ENCODE measurements at places on chromosomes 7 and 10.

GRCh38 chr7:2202901-2203765 lies 29.6 kb downstream of the MAD1L1 start:
- no peak for DNase-seq

GRCh38 chr7:97007583-97007861 lies 2.2 kb downstream of the DLX6 start:
- no peak for DNase-seq

DNA sequence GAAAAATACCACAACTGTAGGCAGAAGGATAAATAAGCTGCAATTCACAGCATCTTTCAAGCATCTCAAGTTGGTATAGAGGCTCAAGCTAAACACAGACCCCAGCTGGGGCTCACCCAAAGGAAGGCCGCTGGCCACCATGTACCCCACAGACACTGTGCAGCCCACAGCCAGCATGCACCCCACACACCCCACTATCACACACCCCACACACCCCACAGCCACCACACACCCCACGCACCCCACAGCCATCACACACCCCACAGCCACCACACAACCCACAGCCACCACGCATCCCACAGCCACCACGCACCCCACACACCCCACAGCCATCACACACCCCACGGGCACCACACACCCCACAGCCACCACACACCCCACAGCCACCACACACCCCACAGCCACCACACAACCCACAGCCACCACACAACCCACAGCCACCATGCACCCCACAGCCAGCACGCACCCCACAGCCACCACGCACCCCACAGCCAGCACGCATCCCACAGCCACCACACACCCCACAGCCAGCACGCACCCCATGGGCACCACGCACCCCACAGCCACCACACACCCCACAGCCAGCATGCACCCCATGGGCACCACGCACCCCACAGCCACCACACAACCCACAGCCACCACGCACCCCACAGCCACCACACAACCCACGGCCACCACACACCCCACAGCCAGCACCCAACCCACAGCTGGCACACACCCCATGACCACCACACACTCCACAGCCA lies 214.7 kb downstream of the DNAJB6 start:
- DNase-seq: no peak

DNA sequence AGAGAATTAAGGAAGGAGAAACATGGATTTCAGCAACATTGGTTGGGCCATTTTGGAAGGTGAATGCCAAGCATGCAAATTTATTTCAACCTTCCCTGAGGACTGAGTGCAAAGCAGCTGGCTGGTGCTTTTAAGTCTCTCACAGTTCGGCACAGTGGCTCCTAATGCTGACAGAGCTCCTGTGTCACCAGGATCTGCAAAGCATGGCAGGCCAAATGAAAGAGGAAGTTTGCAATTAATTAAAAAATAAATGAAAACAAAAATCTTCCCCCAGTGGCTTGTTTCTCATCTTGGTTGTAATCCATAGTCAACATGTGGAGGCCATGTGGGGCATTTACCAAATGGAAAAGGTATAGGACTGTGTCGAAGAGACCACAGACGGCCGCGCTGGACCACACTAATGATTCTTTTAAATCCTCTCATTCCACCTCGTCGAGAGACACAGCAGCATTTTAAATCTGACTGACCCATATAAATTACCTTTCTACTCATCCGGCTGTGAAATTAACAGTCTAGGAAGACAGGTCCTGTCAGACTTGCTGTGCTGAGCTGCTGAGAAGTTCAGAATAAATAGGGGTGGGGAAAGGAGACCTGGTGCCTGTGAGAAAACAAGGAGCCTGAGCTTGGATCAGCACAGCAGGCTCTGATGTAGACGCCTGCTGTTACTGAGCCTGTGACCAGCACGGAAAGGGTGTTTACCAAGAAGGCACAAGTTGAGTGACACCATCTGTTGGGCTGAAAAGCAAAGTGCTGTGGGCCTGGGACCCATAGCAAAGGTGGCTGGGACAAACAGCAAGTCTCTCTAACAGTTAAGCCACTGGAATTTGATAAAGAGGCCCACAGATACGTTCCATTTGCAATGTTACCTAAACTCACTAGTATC lies 136.0 kb upstream of the COL1A2 start:
- DNase-seq: no peak

DNA sequence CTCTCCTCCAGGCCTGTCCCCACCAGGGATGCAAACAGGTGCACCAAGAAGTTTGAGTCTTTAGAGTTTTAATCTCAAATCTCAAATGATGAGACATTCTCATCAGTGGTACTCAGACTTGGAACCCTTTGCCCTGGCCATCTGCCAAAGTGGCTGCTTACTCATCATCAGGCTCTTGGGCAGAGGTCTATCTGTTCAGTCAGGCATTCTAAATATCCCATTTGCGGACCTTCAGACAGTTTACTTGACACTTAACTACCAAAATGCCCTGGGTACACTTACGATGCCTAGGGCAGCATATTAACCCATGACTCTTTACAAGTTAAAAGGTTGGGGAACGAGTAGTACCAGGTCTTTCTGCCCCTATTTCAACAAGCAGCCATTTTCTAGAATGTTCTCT lies 61.2 kb upstream of the YAE1 start:
- no peak for DNase-seq

- DNase-seq: no peak
These were observed 35.4 kb downstream of the ADAP1 start for GRCh38 chr7:919114-919442.

- DNase-seq: no peak
These were observed 21.3 kb upstream of the TMEM236 start for GRCh38 chr10:17730667-17731066.

DNA sequence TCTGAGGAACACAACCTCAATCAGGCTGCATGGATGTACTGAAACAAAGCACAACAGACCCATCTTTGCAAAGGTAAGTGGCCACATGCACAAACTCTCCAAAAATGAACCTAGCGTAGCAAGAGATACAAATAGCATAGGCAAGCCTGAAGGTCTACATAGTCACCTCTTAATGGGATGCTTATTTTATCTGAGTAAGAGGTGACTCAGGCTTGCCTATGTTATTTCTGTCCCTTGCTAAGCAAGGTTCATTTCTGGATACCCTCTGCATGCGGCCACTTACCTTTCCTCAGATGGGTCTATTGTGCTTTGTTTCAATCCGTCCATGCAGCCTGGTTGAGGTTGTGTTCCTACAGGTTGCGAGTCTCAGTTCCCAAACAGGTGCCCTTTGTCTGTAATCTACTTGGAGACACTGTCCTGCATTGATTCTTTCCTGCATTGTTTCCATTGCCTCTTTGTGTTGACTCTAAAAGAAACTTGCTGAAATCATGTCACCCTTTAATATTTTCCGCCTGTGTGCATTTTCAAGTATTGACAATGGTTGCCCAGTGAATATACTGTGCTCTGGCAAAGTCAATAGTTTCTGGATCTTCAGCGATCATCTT lies 291.8 kb upstream of the LYZL1 start:
- DNase-seq: no peak

DNA sequence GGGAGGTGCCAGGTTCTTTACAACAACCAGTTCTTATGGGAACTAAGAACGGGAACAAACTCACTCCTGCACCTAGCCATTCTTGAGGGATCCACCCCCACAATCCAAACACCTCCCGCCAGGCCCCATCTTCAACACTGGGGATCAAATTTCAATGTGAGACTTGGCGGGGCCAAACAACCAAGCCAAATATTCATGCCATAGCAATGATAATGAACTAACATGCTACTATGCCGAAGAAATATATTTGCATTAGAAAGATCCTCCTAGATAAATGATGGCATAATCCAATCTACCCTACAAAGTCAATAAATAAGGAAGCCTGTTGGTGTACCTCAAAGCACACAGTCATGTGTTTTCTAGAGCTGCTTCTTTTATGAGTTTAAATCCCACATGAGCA lies 57.6 kb downstream of the CCDC71L start:
- no peak for DNase-seq

DNA sequence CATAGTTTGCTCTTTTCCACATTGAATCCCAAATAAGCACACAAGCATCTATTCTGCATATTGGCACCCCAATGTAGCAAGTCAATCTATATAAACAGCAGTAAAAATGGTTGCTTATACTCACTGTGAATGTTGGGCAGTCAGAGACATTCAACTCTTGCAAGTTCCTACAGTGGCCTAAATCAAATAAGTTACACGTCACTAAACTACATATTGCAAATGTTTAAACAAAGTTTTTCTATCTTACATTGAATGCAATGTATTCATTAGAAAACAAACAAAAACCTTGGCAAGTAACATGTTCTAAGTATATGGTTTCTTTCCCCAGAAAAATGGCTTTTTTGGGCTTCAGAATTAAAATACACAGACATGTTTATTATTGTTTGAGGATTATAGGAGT lies 19.0 kb downstream of the LRRC17 start:
- DNase-seq: no peak

- DNase-seq: no peak
These were observed 25.9 kb downstream of the ST8SIA6 start for GRCh38 chr10:17428351-17429097.

GRCh38 chr7:150444674-150445365 lies 5.6 kb upstream of the GIMAP8 start:
- DNase-seq: no peak

DNA sequence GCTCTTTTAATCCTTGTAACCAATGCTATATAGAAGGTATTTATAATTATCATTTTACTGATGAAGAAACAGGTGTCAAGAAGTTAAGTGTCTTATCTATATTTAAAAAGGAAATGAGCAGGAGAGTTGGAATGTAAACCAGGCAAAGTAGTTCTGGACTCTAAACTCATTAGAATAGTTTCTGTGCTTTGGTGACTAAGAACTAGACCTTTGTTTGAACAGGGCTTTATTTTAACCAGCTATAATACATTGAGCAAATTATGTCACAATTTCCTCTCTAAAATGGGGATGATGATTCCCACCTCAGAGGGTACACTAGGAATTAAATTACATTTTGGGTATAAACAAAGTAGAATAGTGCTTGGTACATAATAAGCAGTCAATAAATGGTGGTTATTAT lies 236.0 kb downstream of the MAGI2 start:
- DNase-seq: peak; percentile 20

- no peak for DNase-seq
These were observed 47.7 kb upstream of the MGAM2 start for GRCh38 chr7:142063551-142064442.

DNA sequence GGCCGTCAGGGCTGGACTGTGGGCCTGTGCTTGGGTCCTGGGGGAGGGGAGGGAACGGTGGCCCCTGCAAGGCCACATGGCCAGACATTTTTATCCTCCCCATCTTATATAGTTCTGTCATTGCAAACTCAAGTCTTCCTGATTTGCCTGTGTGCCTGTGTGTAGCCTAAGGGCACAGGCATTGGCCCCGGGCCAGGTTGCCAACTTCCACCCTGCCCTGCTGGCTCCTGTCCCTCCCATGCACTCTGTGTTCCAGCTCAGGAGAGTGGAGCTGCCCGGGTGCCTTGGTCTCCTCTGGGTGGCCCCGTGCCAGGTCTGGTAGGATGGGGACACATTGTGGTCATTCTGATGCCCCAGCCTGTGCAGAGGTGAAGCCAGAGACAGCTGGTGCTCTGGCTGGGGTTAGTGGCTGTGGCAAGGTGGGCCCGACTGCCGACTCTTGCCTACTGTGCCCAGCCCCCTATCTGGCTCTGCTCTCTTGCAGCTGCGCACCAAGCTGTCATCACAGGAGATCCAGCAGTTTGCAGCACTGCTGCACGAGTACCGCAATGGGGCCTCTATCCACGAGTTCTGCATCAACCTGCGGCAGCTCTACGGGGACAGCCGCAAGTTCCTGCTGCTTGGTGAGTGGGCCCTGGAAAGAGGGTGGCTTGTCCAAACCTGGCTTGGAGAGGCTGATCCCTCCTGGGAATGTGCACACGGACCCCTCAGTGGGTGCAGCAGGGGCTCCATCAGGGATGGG lies 14.8 kb downstream of the NACAD start:
- no peak for DNase-seq

- DNase-seq: no peak
These were observed 144.7 kb downstream of the NRP1 start for GRCh38 chr10:33189808-33190207.

DNA sequence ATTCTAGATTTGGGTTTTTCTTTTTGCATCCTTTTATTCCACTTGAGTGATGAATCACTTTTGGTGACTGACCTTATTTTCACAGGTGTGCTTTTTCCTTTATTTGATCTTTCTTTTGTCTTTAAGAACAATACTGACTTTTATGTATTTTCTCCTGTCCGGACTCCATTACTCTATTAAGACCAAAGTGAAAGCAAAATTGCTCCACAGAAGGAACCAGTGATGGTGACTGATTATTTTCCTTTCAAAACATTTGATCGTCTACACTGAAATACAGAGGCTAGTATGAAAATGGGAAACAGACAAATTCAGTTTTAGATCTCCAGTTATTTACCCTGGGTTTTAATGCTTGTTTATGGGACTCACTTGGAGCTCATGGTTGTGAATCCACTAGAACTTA lies 15.5 kb downstream of the EXOC4 start:
- DNase-seq: no peak

GRCh38 chr10:43605850-43606322 lies 352 bp upstream of the ZNF485 start:
- DNase-seq: no peak

DNA sequence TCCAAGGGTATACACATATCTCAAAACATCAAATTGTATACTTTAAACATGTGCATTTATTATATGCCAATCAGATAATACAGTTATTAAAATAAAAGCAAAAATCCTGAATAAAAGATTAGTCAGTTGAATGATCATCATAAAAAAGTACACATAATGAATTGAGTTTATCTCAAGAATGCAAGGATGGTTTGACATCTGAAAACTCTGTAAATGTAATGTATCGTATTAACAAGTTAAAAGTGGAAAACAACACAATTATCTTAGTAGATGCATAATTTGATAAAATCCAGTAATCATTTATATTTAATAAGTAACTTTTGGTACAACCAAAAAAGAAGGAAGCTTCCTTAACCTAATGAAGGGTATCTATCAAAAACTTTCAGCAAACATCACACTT lies 86.6 kb downstream of the COL28A1 start:
- DNase-seq: no peak

GRCh38 chr7:76303202-76304147 lies 1.0 kb downstream of the HSPB1 start:
- DNase-seq: no peak

- no peak for DNase-seq
These were observed 27.1 kb downstream of the COPG2 start for GRCh38 chr7:130641497-130641896.

GRCh38 chr10:91519899-91520514 lies 109.9 kb downstream of the HECTD2 start:
- DNase-seq: peak; percentile 20

GRCh38 chr7:115289971-115290370 lies 368.1 kb downstream of the MDFIC start:
- DNase-seq: no peak

DNA sequence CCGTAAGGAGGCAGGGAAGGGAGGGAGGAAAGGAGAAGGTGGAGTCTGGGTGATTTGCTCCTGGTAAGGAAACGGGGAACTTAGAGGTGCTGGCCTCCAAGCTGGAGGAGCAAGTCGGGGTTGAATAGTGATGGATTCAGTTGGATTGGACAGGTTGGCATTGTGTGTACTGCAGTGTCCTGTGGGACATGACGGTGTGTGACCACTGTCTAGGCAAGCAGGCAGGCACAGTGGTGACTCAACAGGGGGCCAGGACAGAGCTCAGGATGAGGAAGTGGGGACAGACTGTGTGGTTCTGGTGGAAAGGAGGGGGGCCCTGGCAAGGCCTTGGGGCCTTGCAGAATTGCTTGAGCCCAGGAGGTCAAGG lies 48.8 kb downstream of the COL26A1 start:
- DNase-seq: no peak

GRCh38 chr10:34089253-34089652 lies 725.8 kb downstream of the PARD3 start:
- DNase-seq: no peak

Measured in epithelial cell of prostate (primary cell).